ENCODE measurements at places on chromosomes 16 and 17.
A peak's percentile ranks its signal among the peaks of the same experiment; 100 is the strongest.

GRCh38 chr16:68910051-68910450 is 66.7 kb downstream of the TANGO6 start:
- H3K4me1 ChIP-seq = peaks cover under 1% of the 10 kb centered on the region
- H3K27me3 ChIP-seq = no peaks in the 10 kb centered on the region
- no peak overlapping the region for H3K4me3 ChIP-seq
- H3K27ac ChIP-seq = no peak overlapping the region
- H3K36me3 ChIP-seq = peaks cover 28% of the 10 kb centered on the region
- DNase-seq = no peak

DNA sequence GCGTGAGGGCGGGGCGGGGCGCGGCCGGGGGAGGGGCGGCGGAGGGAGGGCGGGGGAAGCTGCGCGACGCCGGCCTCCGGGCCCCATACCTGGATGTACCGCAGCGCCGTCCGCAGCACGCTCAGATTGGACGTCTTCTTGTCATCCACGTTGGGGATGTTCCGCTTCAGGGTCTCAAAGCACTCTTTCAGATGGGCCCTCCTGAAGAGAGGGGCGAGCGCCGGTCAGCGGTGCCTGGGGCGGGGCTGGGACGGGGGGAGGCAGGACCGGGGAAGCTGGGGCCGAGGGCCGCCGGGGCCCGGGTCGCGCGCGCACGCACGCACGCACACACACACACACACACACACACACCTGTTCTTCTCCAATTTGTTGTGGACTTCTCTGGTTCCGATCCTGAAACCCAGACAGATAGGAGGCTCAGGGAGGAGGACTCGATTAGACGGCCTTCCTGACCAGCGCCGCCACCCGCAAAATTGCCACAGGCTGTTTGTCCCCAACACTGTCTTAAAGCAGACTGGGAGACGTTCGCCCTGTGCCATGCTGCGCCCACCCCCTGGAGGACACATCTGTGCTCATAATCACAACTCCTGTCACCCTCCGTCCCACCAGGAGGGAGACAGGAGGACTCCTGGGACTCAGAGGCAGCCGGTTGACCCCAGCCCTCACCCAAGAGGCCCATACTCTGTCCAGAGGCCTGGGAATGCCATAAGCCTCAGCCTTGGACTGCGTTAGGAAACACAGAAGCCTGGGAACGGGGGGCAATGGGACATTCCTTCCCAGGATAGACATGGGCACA is 6.7 kb downstream of the MNT start:
- H3K36me3 ChIP-seq = no peaks in the 10 kb centered on the region
- H3K27me3 ChIP-seq = no peaks in the 10 kb centered on the region
- DNase-seq = no peak
- H3K4me1 ChIP-seq = peaks cover 16% of the 10 kb centered on the region
- peak overlapping the region; percentile 94 for H3K27ac ChIP-seq

GRCh38 chr16:55487048-55487803 is 8.2 kb downstream of the MMP2 start:
- DNase-seq = no peak
- H3K4me1 ChIP-seq = no peaks in the 10 kb centered on the region
- no peaks in the 10 kb centered on the region for H3K27me3 ChIP-seq
- no peak overlapping the region for H3K27ac ChIP-seq

DNA sequence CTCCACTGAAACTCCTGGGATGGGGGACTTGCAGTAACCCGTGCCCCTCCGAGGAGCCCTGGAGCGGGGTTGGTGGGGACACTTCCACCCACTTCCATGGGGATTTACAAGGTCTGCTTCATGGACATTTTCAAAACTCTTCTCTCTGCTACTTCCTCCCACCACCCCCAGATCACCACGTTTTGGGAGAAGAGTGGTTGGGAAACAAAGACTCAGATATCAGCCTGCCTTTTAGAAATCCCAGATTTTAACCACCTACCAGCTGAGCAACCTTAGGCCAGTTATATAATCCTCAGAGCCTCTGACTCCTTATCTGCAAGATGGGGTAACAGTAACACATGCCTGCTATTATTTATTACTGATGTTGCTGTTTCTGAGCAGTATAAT is 184.8 kb downstream of the CCDC182 start:
- H3K36me3 ChIP-seq = no peaks in the 10 kb centered on the region
- H3K4me1 ChIP-seq = peaks cover 12% of the 10 kb centered on the region
- DNase-seq = no peak

DNA sequence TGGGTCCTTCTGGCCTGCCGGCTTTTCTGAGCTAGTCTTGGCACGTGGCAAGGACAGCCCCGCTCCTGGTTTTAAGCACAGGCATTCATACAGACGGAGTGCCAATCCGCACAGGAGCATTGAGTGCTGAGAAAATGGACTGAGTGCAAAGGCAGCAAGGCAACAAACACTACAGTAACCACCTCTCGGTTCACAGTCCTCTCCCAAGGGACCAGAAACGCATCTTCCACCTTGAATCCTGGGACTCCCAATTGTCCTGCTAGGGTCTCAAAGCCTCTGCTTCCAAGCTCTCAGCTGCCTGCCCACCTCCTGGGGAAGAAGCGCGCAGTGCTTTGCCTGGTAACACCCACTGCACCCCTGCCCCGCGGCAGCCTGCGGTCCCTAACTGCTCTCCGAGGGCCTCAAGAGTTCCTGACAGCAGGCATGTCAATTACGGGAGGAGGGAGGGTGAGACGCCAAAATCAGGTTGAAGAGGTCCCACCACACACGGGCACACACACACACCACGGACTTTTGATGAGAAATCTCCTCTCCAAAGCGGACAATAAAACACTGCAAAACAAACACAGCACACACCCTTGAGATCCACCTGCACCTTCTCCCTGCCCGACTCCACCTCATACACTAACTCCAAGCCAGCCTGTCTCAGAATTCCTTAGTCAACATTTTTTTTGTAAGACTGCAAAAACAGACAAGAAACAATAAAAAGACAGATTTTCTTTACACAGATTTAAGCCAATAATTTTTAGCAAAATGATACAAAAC is 15.0 kb downstream of the SLC16A3 start:
- H3K36me3 ChIP-seq = peaks cover 74% of the 10 kb centered on the region
- H3K27me3 ChIP-seq = no peaks in the 10 kb centered on the region
- no peak overlapping the region for H3K4me3 ChIP-seq
- H3K4me1 ChIP-seq = peaks cover 68% of the 10 kb centered on the region

- H3K27me3 ChIP-seq = no peaks in the 10 kb centered on the region
- H3K4me1 ChIP-seq = peaks cover 7% of the 10 kb centered on the region
- no peak within 1 kb of the TSS for H3K4me3 ChIP-seq
- DNase-seq = no peak
These were observed at the start of gene CEP295NL for GRCh38 chr17:78903101-78903779. TSS of gene CEP295NL (minus strand) at chr17:78903201. CDS start at chr17:78901828, 1,373 bp downstream.

DNA sequence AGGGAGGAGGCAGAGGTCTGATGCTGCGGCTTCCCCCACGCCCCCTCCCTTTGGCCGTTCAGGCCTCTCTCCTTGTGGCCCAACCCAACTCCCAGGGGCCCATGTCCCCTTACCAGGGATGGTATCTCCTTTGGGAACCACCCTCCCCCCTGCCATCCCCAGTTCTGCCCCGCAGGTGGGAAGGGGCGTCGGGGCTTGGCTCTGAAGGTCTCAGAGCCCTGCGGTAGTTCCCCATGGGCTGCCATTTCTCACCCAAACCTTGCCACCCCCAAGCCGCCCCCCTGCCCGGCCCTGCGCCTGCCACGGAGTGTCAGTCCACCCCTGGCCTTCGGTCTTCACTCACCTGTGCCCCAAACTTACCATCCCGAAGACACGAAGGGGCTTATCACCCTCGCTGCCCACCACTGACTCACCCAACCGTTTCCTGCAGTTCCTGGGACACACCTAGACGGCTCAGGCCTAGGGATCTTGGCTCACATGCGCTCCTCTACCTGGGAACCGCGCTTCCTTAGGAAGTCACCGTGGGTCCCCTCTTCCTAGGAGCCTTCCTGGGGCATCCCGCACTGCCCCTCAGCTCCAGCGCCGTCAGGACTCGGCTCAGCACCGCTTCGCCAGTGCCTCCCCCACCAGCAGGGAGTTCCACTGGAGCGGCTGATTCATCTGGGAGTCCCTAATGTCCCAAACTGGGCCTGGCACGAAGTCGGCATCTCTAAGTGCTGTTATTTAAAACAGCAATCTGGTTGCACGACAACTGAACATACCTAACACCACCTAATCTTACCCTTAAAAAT is 1.1 kb upstream of the DOC2A start:
- no peaks in the 10 kb centered on the region for H3K4me1 ChIP-seq
- H3K27ac ChIP-seq = no peak overlapping the region
- no peaks in the 10 kb centered on the region for H3K36me3 ChIP-seq
- no peak overlapping the region for H3K4me3 ChIP-seq
- peaks cover 8% of the 10 kb centered on the region for H3K27me3 ChIP-seq

- H3K27me3 ChIP-seq = no peaks in the 10 kb centered on the region
- no peak for DNase-seq
- no peak overlapping the region for H3K4me3 ChIP-seq
- H3K4me1 ChIP-seq = no peaks in the 10 kb centered on the region
- H3K27ac ChIP-seq = no peak overlapping the region
These were observed 105.9 kb upstream of the FAM20A start for GRCh38 chr17:68707031-68707430.

DNA sequence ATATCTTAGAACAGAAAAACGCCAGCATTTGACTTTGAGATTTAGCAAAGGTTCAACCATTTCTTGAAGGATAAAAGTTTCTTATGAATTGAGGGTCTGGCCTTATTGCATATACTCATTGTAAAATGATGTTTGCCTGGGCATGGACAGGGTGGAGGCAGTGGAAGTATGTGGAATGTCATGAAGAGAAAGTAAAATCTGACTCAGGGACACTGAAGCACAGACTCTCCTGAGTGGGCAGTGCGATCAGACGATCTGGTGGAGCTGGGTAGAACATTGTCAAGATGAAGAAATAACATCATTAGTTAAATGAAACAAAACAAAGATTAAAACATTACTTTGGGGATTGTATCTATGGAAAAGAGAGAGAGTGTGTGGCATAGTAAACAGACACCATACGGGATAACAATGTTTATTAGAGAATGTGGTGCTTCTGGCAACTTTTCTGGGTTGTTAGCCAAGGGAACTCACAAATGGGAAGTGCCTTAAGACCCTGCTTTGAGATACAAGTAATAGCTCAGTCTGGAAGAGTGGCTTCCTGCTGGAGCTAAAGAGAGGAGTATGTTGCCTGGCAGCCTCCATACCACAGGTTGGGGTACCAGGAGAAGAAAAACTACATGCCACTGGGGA is 4.4 kb downstream of the MAP3K3 start:
- peaks cover 10% of the 10 kb centered on the region for H3K4me1 ChIP-seq
- no peak overlapping the region for H3K4me3 ChIP-seq
- no peaks in the 10 kb centered on the region for H3K27me3 ChIP-seq
- DNase-seq = no peak
- H3K36me3 ChIP-seq = no peaks in the 10 kb centered on the region
- H3K27ac ChIP-seq = no peak overlapping the region

DNA sequence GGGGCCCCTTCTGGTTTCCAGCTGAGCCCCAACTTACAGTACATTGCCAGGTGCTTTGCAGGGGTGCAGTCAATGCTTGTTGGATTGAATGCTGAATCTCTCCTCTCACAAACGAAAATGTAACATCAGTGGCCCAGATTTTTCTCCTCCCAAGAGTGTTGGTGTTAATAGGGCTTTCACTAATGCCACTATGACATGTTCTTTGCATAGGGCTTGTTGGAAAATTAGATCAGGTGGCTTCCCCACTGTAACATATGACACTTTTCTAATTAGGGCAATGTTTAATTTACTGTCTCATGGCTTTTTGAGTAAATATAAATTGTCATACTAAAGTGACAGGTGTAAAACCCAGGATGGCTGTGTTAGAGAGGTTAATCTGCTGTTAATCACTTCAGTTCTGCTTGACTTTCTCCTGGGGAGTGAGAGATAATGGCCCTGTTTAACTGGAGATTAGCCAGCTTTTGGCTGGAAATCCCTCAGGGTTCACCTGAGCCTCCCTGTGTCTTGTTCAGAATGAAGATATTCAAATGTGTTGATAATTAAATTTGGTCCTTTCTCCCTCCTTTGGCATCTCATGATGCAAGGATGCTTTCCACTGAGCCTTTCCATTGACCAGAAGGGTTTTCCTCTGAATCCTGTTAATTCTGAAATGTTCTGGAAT is 502.3 kb downstream of the RBFOX1 start:
- no peak overlapping the region for H3K4me3 ChIP-seq
- no peaks in the 10 kb centered on the region for H3K4me1 ChIP-seq
- no peaks in the 10 kb centered on the region for H3K36me3 ChIP-seq
- H3K27ac ChIP-seq = no peak overlapping the region
- DNase-seq = no peak

DNA sequence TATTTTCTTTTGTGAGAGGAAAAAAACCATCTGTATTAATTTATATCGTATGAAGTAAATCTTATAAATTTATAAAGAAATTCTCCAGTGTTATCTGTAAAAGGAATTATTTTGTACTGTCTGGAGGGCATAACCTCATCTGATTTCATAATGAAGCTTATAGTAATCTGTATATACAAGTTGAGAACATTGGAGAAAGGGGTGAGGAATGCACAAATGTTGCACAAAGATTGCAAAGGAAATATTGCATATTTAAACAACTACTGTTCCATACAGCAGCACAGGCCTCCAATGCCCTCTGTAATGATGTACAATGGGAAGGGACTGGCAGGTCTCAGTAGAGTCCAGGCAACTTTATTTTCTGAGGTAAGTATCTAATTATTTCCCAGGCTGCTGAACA is 50.8 kb upstream of the KCNJ16 start:
- H3K27me3 ChIP-seq = no peaks in the 10 kb centered on the region
- no peaks in the 10 kb centered on the region for H3K4me1 ChIP-seq
- no peak overlapping the region for H3K27ac ChIP-seq

DNA sequence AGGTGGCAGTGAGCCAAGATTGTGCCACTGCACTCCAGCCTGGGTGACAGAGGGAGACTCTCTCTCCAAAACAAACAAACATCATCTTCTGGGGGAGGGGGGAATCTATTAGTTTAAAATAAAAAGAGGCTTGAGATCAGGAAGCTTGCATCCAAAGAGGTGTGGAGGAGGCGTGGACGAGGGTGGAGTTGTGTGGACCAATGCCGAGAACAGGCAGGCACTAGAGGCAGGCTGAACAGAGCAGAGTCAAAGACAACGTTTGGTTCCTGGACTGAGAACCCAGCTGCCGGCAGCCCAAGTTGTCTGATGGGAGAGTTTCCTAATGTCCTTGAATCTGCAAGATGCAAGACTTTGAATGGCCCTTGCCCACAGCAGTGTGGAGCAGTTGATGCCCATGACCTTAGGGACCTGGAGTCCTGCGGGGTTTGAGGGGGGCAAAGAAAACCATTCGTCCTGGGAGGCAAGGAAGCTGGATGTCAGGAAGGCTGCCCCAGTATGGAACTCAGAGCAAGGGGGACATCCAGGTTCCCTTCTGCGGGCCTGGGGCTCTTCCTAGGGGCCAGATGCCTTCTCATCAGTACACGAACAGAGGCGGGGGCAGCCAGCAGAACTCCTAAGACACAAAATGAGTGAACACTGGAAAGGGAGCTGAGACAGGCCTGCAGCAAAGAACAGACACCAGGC is 9.2 kb downstream of the TBC1D16 start:
- no peak overlapping the region for H3K27ac ChIP-seq
- no peak overlapping the region for H3K4me3 ChIP-seq
- H3K27me3 ChIP-seq = no peaks in the 10 kb centered on the region
- H3K36me3 ChIP-seq = 0 out of 2 replicates have a peak, but pooled peaks cover 2% of the 10 kb centered on the region
- H3K4me1 ChIP-seq = no peaks in the 10 kb centered on the region

GRCh38 chr16:79903471-79903870 is 302.9 kb upstream of the MAF start:
- no peaks in the 10 kb centered on the region for H3K36me3 ChIP-seq
- no peaks in the 10 kb centered on the region for H3K27me3 ChIP-seq
- DNase-seq = no peak
- no peak overlapping the region for H3K27ac ChIP-seq
- H3K4me1 ChIP-seq = no peaks in the 10 kb centered on the region

Measured in RWPE2 (cell line).